AG04450 (cell line): ENCODE measurements at places on chromosomes 16 and 17. TPM values are rescaled to one million over a fixed set of nuclear protein-coding genes. Genes with fewer than 3 reads are reported as not detected.

The KCNH4 gene
- polyA plus RNA-seq: 0.01 and 0.02 TPM in 2 replicates

The TEX19 gene
- polyA plus RNA-seq: 0.04 and 0.10 TPM in 2 replicates

DNA sequence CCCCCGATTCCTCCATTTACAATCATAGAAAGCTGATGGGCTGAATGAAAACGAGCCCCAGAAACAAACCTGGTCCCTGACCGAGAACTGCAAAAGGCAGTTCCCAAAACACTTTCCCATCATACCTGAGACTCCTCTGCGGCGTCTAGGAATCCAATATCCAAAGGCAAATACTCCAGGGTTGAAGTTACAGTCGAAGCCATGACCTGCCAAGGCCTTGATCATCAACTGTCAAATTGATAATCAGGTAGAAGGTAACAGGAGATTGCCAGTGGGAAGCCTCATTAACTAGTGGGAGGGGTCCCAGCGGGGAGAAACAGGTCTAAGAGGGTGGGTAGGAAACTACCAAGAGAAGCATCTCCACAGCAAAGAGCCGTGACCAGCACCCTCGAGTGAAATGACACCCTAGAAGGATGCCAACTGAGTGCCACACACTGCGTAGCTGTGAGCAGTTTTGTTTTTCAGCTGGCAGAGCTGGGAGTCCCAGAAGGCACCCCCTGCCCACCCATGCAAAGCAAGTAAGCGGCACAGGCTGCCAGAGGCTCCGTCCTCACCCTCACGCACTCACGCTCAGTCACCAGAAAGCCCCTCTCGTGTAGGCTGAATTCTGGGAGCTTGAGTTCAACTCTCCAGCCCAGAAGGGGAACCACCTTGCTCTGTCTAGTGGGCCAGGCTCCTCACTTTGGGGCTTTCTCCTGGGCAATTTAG, 146.1 kb downstream of the GAS7 start:
- no peak for DNase-seq

GRCh38 chr17:49235896-49236295, 5.3 kb upstream of the PHOSPHO1 start:
- DNase-seq: no peak

The CMTM2 gene
- not detected in 2 replicates for polyA plus RNA-seq

The KRTAP16-1 gene
- polyA plus RNA-seq: not detected in 2 replicates

GRCh38 chr17:34713687-34714086, 134.3 kb downstream of the TMEM132E start:
- no peak for DNase-seq

- no peak for DNase-seq
Observed at GRCh38 chr16:55510185-55510805, 1.4 kb downstream of the LPCAT2 start.

- no peak for DNase-seq
Observed at GRCh38 chr17:38568274-38568673, 37.5 kb downstream of the SRCIN1 start.

DNA sequence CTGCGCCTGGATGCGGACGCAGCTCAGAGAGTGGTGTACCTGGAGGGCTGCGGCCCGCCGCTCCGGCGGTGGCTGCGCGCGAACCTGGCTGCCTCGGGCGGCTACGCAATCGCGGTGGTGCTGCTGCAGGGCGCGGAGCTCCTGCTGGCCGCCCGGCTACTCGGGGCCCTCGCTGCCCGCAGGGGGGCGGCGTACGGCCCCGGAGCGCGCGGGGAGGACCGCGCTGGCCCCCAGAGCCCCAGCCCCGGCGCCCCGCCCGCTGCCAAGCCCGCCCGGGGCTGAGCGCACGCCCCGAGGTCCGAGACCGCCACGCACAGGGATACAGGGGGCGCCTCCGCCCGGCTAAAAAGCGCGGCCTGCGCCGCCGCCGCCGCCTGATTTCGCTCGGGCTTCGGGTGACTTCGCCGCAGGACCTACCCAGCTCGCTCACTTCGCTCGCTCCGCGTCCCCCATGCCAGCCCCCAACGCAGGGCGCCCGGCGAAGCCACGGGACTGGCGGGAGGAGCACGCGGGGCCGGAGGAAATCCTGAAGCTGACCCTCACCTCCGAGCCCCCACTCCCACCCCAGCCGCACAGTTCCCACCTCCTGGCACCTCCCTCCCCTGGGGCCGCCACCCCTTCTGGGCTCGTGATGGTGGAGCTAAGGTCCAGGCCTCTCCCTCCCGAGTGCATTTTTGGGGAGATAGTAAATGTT, 8.2 kb downstream of the PDE6G start:
- no peak for DNase-seq

GRCh38 chr16:57628008-57628781, at the start of gene ADGRG1:
Gene ADGRG1, plus strand, starts transcription at chr16:57628630. Its CDS starts 21,658 bp downstream, at chr16:57650288.
- peak; percentile 80 for DNase-seq

The C16orf89 gene
- polyA plus RNA-seq: 1.2 and 1.3 TPM in 2 replicates

DNA sequence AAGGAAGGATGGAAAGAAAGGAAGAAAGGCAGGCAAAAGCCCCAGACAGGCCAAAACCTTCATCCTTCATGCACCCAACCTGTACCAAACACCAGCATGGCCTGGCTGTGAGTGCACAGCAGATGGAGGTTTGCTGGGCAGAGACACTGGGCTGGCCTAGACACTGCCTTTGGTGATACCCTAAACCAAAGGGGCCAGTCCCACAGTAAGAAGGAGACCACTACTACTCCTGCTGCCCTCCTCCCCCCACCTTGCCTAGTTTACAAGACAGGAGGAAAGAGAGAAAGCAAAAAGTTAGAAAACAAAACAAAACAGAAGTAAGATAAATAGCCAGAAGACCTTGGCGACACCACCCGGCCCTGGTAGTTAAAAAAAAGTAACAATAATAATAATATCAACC, 19.1 kb downstream of the QPRT start:
- no peak for DNase-seq

GRCh38 chr17:73317513-73318426, 6.0 kb upstream of the CDC42EP4 start:
- DNase-seq: no peak

GRCh38 chr16:69861292-69862030, 89.7 kb upstream of the CLEC18A start:
- peak; percentile 24 for DNase-seq

GRCh38 chr16:24524855-24525677, 14.3 kb upstream of the RBBP6 start:
- no peak for DNase-seq

The CD300E gene
- polyA plus RNA-seq: not detected in 2 replicates

DNA sequence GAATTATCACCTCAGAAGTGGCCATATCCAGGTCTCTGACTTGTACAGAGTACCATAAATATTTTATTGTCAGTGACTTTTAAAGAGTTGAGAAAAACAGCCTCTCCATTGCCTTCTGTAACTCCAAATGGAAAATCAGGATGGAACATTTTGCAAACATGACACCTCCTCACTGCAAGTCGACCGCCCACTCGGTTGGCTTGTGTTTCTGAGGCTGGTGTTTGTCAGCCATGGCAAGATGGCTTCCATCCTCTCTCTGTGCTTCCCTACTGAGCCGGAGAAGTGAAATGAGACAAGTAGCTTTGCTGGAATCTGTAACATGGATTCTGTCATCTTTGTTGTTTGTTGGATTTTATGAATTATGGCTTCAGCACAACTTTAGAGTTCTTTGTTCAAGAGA, 172.8 kb downstream of the RBFOX1 start:
- DNase-seq: no peak

The RNF43 gene
- polyA plus RNA-seq: not detected in 2 replicates

DNA sequence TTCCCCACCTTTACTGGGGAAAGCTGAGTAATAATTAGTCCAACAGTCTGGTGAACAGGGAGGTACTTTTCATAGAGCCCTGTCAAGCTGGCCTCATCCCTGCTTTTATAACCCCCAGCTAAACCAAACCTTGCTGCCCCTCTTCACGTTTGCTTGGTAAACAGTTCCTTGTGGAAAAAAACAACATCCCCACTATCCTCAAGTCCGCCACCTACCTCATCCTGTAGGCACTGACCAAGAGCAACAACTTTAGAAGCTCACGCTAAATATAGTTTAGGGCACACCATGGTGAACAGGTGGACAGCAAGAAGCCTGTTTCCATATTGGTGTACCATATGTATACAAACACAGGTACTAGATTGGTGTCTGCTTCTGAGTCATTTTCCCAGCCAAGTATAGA, 16.5 kb downstream of the NFE2L1 start:
- no peak for DNase-seq

The CMTM1 gene
- 1.6 and 1.7 TPM in 2 replicates for polyA plus RNA-seq

The GCGR gene
- not detected in 2 replicates for polyA plus RNA-seq

The LDAF1 gene
- polyA plus RNA-seq: 42.5 and 50.3 TPM in 2 replicates

DNA sequence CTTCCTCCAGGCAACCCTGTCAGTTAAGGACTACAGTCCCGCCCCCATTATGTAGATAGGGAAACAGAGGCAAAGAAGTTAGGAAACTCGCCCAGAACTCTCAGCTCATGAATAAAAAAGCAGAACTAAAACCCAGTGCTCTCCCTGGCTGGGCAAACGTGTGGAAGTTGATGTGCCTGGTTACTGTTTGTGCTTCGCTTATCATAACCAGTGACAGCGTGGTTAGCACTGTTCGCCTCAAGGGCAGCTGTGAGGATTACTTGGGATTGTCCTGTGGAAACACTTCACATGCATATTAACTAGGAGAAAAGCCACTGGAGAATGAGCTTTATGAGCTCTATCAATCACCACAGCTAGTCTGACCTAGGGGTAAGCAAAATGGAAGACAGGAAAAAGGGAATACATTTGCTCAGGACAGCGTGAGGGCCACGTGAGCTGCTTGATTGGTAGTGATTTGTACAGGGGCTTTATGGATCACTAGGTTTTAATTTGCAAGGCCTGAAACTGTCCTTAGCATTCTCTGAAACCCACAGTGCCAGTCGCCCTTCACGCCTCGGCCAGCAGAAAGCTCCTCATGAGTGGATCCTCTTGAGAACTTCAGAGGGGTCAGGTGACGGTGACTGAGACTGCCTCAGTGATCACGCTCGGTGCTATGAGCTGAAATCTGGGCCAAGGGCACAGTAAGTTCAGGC, 19.9 kb downstream of the CYB5D2 start:
- DNase-seq: no peak

DNA sequence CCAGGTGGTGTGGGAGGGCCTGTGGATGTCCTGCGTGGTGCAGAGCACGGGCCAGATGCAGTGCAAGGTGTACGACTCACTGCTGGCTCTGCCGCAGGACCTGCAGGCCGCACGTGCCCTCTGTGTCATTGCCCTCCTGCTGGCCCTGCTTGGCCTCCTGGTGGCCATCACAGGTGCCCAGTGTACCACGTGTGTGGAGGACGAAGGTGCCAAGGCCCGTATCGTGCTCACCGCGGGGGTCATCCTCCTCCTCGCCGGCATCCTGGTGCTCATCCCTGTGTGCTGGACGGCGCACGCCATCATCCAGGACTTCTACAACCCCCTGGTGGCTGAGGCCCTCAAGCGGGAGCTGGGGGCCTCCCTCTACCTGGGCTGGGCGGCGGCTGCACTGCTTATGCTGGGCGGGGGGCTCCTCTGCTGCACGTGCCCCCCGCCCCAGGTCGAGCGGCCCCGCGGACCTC, 798 bp downstream of the CLDN9 start:
- DNase-seq: no peak

- DNase-seq: no peak
Observed at GRCh38 chr16:30895627-30896260, 670 bp upstream of the CTF1 start.

The SGCA gene
- polyA plus RNA-seq: 0.16 and 0.21 TPM in 2 replicates

DNA sequence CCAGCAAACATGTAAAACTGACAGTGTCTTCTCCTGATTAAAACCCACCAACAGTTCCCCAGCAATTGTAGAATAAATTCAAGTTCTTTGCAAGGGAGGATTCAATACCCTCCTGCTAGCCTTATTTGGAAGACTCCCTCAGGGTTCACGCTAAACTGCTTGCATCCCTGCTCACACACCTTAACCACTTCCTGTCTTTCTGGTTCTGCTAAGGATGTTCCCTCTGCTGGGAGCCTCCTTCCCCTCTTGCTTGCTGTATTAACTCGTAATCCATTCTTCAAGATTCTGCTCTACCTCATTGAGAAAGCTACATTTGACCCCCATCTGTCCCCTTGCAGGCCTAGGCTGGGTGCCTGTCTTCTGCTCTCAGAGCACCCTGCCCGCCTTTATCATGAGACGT, 2.3 kb upstream of the SHISA6 start:
- DNase-seq: no peak

- no peak for DNase-seq
Observed at GRCh38 chr17:74953134-74953687, 17.5 kb downstream of the OTOP3 start.

DNA sequence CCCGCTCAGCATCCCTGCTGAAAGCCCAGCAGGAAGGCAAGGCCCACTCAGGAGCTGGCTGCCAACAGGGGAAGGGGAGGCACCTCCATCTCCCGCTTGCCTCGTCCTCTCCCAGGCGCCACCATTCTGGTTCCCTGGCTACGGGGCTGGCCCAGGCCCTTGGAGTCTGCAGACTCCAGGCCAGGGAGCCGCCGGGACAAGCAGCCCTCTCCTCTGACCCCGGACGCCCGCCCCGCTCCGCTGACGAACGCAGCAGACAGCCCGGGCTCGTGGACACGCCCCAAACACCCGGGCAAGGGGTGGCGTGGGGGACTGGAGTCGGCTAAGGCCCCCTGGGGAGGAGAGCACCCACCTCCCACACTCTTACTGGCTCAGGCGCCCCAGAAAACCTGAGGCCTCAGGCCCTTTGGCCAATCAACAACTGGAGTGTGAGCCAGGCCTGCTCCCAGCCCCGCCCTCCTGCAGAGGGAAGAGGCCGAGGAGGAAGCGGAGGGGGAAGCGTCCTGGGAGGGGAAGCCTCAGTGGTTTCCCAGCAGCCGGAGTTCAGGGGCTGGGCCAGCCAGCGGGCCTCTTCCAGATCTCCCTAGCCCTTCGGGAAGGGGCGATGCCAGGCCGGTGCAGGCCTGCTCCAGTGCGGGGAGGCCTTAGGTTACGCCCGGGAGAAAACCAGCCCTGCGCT, 4.2 kb downstream of the MNT start:
- DNase-seq: peak; percentile 96

The CES1 gene
- polyA plus RNA-seq: 1.1 and 1.4 TPM in 2 replicates

DNA sequence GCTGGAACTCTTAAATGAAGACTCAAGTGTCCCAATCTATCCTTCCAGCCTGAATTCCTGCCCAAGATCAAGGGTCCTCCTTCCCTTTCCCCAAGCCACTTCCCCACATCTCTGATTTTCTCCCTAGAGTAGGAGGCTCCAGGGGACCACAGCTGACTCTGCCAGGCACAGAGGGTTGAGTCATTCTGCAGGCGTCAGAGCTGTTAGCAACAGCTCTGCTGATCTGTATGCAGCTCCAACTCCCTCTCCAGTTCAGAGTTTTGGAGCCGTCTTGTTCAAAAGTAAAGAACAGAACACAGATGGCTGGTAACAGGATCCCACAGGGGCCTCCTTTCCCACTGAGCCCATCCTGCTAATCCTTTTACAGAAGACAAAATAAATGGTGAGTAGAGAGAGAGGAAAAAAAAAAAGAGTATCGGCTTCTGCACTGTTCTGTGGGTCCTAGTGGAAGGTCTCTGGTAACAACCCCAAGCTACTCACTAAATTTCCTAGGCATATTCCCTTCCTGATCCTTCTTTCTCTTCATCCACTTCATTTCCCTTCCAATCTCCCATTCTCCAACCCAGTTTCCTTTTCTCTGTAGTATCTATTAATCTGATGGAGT, 13.4 kb upstream of the TAOK1 start:
- DNase-seq: peak; percentile 67
